Caki2 (cell line): ENCODE measurements at places on chromosomes 11 and 22. TPM values are rescaled to one million over a fixed set of nuclear protein-coding genes. Genes with fewer than 3 reads are reported as not detected.

Gene MS4A3
- not detected in 2 replicates for total RNA-seq

GRCh38 chr11:11984563-11984962 lies 23.9 kb downstream of the DKK3 start:
- no peak for DNase-seq

GRCh38 chr11:14673824-14674405 lies 30.3 kb downstream of the PDE3B start:
- DNase-seq: no peak

Gene KDM4D
- total RNA-seq: 0.30 and 4.1 TPM in 2 replicates

GRCh38 chr22:50456466-50457234 lies 18.2 kb downstream of the SBF1 start:
- no peak for DNase-seq

- DNase-seq: no peak
These were observed 2.2 kb downstream of the RPL27A start for GRCh38 chr11:8684600-8685290.

Gene SERPINH1
- 51.3 and 72.5 TPM in 2 replicates for total RNA-seq

GRCh38 chr11:76850815-76851214 lies 9.9 kb upstream of the ACER3 start:
- no peak for DNase-seq

Gene OR1S1
- total RNA-seq: not detected in 2 replicates

GRCh38 chr11:75425422-75425821 lies 7.6 kb downstream of the KLHL35 start:
- DNase-seq: no peak

GRCh38 chr11:61507962-61508861 lies at the start of gene LRRC10B:
Gene LRRC10B (plus strand): TSS chr11:61508749. CDS start chr11:61508999, 250 bp downstream.
- DNase-seq: no peak

DNA sequence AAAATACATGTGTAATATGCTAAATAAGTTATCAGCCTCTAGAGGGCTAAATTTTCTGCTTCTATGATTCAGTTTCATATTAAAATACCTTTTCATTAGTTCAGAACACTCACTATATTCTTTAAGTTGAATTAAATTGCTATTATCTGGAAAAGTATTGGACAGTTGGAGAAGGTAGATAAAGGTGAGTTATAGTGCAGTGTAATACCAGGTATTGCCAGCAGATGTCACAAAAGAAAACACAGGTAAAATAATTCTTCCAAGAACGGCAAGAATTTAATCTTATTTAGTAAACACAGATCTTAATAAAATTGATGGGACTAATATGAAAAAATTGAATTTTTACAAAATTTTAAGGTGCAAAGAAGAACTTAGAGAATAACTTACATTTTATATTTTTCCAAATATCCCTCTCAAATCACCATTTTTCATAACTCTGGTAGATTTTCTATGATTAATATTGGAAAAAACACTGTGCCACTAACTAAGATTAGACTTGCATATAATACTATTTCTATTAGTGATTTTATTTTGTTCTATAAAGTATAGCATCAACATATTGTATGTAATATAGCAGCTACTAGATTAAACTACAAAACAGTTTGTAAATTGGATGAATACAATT lies 1.7 kb upstream of the LRRC4C start:
- no peak for DNase-seq

Gene ACRV1
- total RNA-seq: not detected in 2 replicates

Gene C22orf39
- 39.9 and 44.0 TPM in 2 replicates for total RNA-seq

Gene CNGA4
- not detected in 2 replicates for total RNA-seq

Gene CHCHD10
- total RNA-seq: 3.1 and 16.0 TPM in 2 replicates

- DNase-seq: no peak
These were observed 42.9 kb upstream of the AKIP1 start for GRCh38 chr11:8867931-8868631.

DNA sequence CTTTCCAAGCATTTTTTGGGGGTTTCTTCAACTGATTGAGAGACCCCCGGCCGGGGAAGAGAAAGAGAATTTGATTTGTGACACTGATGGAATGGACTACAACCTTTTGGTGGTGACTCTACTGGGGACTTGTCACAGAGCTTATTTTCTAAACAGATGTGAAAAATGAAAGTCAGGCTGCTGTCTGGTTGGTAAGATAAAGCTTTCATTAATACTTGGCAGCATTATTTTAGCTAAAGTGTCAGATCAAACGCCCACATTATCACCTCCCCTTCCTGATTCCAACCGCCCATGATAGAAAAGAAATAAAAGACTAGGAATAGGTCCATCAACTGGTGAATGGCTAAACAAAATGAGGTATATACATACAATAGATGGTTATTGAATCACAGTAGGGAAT lies 45.6 kb upstream of the EHF start:
- no peak for DNase-seq

DNA sequence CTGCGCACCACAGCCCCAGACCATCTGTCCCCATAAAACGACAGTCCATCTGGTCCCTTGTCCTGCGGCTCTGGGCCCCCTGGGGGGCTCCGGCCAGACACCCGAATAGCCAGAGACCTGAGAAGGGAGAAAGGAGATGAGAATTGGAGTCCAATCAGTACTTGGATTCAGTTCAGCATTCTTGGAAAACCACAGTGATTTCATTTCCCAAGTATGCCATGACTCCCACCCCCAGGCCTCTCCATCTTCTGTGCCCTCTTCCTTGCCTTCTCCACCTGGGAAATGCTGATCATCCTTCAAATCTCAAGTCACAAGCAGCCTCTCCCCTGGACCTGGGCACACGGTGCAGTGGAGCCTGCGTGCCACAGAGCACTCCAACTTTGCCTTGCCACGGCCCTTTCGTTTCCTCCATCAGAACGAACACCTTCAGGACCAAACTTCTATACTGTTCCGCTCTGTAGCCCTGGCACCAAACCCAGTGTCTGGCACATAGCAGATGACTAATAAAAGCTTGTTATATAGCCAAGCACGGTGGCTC lies 10.9 kb upstream of the MFNG start:
- DNase-seq: peak; percentile 98

Gene UPK2
- total RNA-seq: not detected in 2 replicates

Gene KCNJ1
- total RNA-seq: 0.10 TPM in 1 of 2 replicates, not detected in the other

GRCh38 chr11:47553406-47553743 lies 443 bp upstream of the CELF1 start:
- DNase-seq: no peak

Gene KRTAP5-2
- not detected in 2 replicates for total RNA-seq

Gene MYEOV
- total RNA-seq: 101 and 122 TPM in 2 replicates

GRCh38 chr11:113604186-113604585 lies 101.9 kb downstream of the TMPRSS5 start:
- DNase-seq: no peak

DNA sequence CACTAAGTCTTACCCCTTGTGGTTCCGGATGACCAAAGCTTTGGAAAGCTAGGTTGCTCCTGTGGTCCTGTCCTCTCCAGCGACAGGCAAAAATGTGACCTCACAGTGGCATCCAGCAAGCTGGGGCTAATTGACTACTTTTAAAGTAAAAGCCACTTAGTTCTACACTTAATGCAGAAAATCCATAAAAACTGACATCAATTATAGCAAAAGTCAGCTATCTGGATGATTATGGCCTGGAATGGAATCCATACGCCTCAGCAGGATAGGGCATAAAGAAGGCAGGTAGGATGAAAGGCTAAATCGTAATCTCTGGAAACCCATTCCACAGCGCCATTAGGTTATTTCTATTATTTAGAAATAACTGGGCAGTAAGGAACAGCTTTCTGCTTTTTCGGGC lies 91.9 kb downstream of the ARL14EP start:
- no peak for DNase-seq

DNA sequence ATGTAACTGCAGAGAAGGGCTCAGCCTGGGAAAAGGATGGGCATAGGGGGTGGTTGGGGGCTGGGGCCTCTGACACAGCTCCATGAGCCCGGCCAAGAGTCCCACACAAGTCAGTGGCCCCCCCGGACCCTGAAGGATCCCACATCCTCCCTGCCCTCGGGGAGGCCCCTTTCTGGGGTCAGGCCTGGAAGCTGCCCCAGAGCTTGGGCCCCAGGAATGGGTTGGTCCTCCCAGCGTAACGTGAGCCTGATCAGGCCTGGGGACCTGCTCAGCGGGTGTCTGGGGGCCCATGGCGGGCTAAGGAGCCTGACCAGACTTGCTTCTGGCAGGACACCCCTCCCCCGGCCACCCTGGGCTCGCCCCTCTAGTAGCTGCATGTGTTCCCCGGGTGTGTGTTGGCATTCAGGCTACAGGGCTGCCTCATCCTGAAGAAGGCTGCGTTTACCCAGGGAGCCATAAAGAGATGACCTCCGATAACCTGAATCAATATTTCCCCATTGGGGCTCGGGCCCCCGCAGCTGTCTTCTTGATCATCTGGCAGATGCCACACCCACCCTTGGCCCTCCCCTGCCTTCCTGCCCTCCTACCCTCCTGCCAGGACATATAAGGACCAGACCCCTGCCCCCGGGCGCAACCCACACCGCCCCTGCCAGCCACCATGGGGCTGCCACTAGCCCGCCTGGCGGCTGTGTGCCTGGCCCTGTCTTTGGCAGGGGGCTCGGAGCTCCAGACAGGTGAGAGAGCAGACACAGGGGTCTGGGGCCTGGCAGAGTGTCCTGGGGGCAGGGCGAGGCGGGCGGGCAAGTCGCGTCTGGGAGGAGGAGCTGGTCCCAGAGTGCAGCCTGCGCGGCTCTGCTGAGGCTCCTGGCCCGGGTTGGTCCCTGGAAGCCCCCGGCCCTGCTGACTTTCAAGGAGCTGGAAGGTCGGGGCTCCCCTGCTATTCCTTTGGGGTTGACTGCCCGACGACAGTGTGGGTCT lies at the start of gene MUC2:
MUC2 (plus strand) TSS at position 631 of the 978 bp plus-strand sequence.
- no peak for DNase-seq

DNA sequence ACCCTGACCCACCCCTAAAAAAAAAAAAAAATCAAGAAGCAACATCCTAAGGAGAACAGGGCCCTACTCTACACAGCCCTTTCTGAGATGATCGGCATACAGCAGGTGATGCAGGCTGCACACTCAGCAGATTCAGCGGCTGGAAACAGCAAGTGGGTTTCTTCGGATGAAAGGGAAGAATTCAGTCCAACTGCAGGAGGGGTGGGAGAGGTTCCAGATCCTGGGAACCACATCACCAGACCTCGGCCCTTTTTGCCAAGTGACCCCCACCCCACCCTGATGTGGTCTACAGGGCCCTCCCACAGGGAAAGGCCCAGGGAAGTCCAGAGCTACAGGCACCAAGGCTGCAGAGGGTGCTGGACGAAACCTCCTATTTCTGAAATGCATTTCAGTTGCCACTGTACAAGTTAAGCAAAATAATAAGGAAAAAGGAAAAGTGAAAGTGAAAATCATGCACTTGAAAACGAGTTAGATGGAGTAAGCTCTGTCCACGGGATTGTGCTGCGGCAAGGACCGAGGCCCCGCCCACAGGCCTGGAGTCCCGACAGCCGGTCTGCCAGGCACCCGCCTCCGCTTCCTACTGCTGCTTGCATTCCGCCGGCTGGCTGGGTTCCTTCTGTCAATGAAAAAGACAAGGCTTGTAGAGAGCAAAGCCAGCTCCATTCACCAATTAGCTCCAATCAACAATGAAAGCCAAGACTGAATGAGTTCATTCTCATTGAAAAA lies 16.0 kb upstream of the PHLDA2 start:
- DNase-seq: no peak

GRCh38 chr11:77244277-77245027 lies 57.0 kb downstream of the GDPD4 start:
- DNase-seq: no peak

DNA sequence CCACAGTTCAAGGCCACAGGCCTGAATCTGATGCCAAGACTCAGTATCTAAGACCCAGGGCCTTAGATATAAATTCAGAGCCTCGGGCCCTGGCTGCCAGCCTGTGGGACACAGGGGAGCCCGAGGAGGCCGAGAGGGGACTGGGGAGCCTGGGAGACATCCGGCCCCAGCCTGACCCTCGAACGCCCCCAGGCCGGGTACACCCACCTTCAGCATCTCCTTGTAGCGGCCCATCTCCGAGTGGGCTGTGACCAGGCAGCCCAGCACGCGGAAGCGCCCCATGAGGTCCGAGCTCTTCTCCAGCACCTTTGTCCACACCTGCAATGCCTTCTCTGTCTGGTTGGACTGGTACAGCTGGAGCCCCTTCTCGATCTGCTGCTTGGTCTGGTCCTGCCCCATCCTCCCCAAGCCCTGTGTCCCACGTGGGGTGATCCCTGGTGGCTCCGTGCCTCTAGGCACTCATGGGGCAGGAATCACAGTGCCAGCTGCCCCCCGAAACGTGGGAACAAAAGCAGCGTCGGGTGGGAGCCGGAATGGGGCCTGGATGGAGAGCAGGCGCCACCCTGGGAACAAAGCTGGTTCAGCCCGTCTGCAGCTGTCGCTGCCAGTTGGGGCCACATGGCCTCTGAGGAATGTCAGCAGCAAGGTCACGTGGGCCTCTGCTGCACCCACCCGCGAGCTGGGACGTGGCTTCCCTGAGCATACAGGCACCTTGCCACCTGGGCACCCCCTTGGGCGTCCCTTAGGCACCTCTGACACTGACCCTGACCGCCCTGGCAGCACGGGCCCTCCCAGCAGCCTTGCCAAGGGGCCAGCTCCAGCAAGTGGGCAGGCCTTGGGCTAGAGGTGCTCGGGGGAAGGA lies at the start of gene RAPSN:
RAPSN (minus strand) TSS at position 571 of the 862 bp plus-strand sequence; CDS start at position 399, 172 bp downstream.
- DNase-seq: no peak

- no peak for DNase-seq
These were observed 201.2 kb upstream of the MTNR1B start for GRCh38 chr11:92768121-92768840.

Gene DERL3
- total RNA-seq: 8.9 and 12.5 TPM in 2 replicates

GRCh38 chr11:63997801-63998337 lies 11.6 kb downstream of the OTUB1 start:
- DNase-seq: no peak

DNA sequence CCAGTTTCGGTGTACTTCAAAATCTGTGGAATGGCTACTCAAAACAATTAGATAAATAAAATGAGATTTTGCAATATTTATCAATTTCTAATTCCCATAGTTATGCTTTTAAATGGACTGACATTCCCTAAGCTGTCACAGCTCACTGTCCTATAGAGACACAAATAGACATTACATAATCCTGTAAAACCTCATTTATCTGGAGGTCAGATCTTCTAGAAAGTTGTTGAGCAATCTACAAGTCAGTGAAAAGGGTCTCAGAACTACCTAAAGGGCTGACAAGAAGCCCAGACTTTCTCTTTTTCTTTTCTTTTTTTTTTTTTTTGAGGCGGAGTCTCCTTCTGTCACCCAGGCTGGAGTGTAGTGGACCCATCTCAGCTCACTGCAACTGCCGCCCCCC lies 12.0 kb downstream of the ALG8 start:
- DNase-seq: no peak

GRCh38 chr11:16738947-16739815 lies 734 bp downstream of the C11orf58 start:
- no peak for DNase-seq

DNA sequence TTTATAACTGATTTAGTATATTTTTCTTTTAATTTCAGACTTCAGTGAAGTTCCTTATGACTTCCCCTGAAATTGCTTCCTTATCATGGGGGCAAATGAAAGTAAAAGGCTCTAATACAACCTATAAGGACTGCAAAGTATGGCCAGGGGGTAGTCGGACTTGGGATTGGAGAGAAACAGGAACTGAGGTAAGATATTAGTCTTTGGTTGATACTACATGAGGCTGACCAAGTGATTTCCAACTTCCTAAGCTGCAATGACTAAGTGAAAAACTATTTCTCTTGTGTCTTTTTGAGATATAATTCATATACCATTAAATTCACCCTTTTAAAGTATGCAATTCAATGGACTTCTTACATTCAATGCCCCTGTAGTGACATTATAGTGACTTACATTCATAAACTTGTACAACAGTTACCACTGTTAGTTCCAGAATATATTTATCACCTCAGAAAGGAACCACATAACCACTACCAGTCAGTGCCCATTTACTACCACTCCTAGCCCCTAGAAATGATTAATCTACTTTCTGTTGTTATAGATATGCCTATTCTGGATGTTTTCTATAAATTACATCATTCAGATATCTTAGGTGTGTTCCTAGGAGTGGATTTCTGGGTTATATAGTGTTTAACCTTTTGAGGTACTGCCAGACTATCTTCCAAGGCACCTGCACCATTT lies 21.6 kb downstream of the AAMDC start:
- no peak for DNase-seq
